ENCODE measurements at places on chromosomes 6 and 20.

DNA sequence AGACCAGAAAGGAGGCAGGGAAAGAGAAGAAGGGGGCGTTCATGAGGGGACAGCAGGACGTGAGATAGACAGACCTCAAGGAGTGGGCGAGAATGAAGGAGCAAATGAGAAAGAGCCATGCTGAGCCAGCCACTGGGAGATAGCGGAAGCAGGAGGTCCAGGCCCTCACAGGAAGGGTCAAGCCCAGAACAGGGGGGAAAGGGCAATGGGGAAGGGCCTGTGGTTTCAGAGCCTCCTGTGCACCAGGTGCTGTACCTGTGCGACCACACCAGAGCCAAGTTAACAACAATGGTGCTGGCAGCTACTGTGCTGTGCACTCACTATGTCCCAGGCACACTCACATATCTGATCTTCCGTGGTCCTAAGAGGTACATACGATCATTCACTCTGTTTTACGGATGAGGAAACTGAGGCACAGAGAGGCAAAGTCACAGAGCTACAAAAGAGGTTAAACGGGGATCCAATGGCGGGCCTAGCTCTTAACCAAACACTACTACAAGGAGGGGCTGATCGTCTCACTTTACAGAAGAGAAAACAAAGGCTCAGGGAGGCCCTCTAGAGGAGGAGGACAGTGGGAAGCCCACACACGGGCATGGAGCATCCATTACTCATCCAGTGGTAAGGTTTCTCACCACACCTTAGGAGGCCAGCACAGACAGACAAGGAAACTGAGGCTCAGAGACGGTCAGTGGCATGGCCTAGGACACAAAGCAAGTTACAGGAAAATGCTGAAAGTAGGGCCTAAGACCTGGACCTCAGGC is 129.1 kb downstream of the PREX1 start:
- no peak for DNase-seq

GRCh38 chr6:109739686-109740085 is 48.6 kb downstream of the FIG4 start:
- no peak for DNase-seq

GRCh38 chr20:17615645-17616479 is 46.0 kb downstream of the DSTN start:
- no peak for DNase-seq

DNA sequence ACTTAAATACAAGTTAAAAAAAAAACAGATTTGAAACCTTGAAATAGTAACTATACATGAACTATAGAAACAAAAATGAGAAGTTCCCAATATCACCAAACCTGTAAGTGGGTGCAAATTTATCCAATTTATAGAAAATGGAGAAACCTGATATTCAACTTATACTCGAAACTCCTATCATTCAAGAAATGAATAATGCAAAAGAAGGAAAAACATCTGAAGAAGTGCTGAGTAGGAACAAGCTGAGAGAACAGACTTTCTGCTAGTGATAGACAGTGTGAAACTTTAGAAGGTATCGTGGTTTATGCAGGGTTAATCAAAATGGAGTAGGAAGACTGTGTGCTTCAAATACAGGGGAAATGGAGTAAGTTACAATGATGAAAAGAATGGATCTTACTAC is 4.5 kb downstream of the GPR63 start:
- no peak for DNase-seq

- no peak for DNase-seq
Measured at GRCh38 chr6:161017766-161018564, 26.4 kb downstream of the MAP3K4 start.

DNA sequence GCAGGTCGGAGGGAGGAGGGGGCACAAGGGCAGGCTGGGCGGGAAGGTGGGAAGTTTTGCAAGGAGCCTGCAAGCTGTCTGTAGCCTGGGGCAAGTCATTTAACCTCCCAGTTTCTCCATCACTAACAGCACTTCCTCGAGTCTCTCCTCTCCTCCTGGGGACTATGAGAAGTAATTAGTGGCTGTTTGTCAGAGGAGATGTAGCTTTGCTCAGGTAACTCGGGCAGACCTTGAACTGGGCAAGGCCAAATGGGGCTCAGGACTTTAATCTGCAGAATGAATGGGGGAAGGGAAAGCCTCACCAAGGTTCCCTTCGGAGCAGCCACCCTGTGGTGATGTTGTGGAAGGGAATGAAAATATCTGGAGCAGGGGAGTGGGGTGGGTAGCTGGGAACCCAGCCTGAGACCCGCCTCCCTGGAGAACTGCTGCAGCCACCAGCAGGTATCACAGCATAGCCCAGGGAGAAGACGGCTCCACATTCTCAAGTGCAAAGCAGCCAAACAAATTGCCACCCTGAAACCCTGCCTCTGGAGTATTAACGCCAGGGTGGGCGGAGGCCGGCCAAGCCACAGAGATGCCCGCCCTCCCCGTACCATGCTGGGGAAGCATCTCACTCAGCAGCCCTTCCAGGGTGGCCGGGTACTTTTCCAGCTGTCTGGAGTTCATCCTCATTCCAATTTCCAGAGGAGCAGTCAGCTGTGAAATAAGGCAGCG is 6.1 kb upstream of the LEMD2 start:
- no peak for DNase-seq

GRCh38 chr6:154276810-154277628 is 79.6 kb downstream of the IPCEF1 start:
- DNase-seq, result peak; percentile 62

DNA sequence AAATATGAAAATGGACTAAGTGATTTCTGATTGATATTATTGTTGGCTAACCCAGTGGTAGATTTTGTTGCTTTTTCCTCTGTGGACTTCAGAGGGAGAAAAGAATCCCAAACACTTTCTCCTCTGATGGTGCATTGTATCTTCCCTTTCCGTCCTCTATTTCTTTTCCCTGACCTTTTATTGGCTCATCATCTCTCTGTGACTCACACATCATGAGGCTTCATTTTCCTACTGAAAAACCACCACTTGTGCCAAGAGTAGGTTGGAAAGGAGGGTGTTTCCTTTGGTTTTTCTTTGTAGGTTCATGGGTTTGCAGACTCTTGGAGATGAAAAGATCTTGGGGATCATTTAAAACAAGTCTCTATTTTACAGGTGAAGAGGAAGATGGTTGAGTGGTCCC is 311.7 kb upstream of the JAG1 start:
- no peak for DNase-seq

DNA sequence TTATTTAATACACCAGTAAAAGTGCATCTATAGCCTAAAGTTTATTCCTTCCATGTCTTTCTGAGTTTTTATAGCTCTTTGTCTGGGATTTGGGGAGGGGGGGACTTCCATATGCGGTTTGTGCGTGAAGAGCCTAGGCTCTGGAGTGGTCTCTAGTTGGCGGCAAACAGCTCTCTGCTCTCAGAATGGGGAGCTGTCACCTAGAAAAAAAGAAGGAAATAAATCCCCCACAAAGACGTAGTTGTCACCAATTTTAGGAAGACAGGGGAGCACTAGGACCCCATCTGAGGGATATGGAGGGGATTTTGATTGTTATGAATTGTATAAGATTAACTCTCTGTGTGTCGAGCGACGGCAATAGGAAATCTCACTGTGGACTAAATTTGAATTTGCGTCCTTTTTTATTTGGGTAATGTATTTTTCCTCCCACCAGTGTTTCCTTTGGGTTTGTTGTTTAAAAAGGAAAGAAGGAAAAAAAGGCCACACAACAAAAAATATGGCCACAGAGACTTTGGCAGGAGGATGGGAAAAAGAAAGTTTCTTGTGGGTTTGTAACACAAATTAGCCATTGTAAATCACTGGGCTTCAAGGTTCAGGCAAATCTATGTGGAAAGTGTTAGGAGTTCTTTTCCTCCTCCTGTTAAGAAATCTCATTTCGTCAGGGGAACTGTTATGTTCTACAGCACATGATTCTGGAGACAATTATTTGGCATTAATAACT is 7.4 kb downstream of the POU3F2 start:
- DNase-seq, result no peak

GRCh38 chr6:70166088-70166958 is 136.6 kb downstream of the COL9A1 start:
- DNase-seq, result no peak

DNA sequence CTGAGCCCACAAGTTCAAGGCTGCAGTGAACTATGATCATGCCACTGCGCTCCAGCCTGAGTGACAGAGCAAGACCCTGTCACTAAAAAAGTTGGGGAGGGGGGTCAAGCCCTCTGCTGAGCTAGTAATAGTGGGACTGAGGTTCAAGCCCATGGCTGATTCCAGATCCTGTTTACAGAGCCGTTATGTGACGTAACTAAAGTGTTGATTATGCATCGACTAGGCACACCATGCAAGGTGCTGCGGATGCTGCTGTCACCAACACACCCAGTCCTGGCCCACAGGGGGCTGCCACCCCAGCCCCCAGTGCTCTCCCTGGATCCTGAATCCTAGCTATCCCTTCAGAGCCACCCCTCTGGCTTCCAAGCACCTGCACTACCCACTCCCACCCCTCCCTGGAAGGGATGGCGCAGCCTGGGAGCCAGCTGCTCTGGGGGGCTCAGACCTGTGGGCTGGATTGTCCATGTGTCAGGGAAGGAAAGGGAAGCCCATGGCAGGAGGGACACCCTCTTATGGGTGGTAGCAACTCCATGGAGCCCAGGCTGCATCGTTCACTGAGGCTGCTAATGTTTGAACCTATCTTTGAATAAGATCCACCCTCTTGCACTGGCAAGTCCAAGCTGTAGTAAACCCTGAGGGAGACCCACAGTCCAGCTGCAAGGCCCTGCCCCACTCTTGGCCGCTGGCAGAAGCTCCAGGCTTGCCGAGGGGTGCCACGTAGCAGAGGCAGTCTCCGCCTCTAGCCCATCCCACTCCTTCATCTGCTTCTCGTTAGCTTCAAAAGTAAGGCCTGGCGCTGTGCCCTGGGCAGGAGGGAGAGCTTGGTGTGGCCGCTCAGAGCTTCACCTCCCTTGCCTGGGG is 95.0 kb downstream of the SNX5 start:
- no peak for DNase-seq

DNA sequence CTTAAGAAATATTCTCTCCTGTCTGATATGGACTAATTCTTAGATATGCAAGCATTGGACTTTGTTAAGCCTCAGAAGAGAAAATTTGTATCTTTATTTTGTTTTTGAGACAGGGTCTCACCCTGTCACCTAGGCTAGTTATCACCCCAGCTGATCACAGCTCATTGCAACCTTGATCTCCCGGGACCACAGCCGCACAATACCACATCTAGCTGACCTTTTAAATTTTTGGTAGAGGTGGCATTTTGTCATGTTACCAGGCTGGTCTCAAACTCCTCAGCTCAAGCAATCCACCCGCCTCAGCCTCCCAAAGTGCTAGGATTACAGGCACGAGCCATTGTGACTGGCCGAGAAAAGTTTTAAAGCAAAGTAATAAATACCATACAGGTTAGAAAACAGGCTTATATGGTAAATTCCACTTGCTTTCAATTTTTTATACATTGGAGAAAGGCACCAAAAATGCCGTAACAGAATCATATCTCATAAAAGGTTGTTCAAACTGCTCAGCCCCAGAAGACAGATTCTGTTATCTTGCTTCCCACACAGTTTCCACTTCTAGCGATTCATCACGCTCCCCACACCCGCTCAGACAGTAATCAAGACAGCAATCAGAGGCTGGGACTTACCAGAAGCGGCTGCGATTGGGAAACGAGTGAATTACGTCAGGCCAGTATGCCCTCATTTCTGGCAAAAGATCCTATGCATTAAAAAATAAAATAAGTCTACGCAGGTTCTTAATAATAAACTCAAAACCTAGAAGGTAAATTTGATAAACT is 13.8 kb downstream of the RNASET2 start:
- DNase-seq, result peak; percentile 56

GRCh38 chr6:53896196-53896595 is 101.4 kb downstream of the LRRC1 start:
- no peak for DNase-seq

GRCh38 chr20:23626040-23626620 is 11.6 kb downstream of the CST3 start:
- no peak for DNase-seq

DNA sequence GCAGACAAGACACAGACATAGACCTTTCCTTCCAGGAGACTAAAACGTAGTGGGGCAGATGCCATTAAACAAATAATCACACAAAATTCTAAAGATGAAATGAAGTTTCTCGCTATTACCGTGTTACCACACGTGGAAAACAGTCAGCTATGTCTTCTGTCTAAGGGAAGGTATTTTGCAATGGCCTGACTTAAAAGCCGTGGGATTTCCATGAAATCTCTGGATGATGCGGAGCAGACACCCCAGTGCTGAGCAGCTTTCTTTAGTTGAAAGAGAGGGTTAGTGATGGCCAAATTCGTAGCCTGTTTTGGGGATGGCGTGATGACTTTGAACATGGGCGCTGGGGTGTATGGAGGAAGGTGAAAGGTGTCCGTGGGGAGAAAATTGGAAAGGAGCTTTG is 281.8 kb downstream of the NRN1 start:
- no peak for DNase-seq

GRCh38 chr6:155939253-155939652 is 483.6 kb upstream of the NOX3 start:
- DNase-seq, result no peak

- DNase-seq, result no peak
Measured at GRCh38 chr20:62254021-62254724, 15.9 kb downstream of the OSBPL2 start.

All from CD4-positive, alpha-beta T cell treated with Interleukin-1 beta for 1 hour (primary cell).